ENCODE measurements at places on chromosomes 5 and 9.

DNA sequence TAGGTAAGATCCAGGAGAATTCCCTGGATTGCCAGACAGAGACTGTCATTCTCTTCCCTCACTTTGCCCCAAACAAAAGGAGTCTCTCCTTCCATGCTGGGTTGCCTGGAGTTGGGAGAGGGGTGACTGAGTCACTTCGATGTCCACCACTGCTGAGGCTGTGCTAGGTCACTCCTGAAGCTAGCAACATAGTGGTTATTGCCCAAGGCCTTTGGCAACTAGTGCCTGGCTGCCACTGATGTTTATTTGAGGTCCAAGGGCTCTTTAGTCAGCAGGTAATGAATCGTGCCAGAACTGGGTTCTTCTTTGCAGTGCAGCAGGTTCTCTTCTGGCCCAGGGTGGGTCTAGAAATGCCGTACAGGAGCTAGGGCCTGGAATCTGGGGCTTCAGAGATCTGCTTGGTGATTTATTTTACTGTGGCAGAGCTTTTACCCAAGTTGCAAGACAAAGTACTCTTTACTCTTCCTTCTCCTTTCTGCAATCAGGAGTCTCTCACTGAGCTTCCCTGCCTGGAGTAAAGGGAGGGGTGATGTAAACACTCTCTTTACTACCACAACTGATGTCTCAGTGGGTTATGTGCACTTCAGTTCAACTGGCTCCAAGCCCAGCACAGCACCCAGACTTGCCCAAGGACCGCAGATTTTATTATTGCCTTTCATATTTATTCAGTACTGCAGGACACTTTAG, 155.7 kb upstream of the SH3GL2 start:
- DNase-seq, result no peak

- no peak for DNase-seq
Measured at GRCh38 chr5:1176473-1177391, 24.7 kb upstream of the SLC6A19 start.

GRCh38 chr9:76191493-76191892, 202.7 kb downstream of the RFK start:
- DNase-seq, result no peak

GRCh38 chr5:145975361-145976066, 39.1 kb downstream of the SH3RF2 start:
- no peak for DNase-seq

DNA sequence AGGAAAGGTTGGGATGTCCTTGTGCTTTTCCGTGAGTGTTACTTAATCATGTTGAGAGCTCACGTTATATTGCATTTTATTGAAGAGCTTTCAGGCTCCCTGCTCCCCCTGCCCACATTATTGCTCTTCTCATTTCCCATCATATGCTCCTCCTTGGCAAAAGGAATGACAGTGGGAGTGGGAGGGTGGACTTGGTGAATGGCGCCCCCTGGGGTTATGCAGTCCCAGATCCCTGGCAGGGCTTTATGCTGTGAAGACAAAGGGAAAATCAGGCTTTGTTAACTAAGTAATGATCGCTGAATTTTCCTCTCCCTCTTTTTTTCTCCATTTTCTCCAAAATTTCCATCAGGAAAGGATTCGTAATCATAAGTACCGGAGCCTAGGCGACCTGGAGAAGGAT, 166.6 kb downstream of the SMARCA2 start:
- DNase-seq, result no peak

GRCh38 chr5:104298518-104298917, 735.9 kb upstream of the NUDT12 start:
- no peak for DNase-seq

- DNase-seq, result no peak
Measured at GRCh38 chr5:1557114-1557873, 33.5 kb upstream of the LPCAT1 start.

- DNase-seq, result no peak
Measured at GRCh38 chr5:139667001-139667729, 19.0 kb downstream of the CXXC5 start.

GRCh38 chr9:120541921-120542320, 38.0 kb downstream of the CDK5RAP2 start:
- DNase-seq, result no peak

DNA sequence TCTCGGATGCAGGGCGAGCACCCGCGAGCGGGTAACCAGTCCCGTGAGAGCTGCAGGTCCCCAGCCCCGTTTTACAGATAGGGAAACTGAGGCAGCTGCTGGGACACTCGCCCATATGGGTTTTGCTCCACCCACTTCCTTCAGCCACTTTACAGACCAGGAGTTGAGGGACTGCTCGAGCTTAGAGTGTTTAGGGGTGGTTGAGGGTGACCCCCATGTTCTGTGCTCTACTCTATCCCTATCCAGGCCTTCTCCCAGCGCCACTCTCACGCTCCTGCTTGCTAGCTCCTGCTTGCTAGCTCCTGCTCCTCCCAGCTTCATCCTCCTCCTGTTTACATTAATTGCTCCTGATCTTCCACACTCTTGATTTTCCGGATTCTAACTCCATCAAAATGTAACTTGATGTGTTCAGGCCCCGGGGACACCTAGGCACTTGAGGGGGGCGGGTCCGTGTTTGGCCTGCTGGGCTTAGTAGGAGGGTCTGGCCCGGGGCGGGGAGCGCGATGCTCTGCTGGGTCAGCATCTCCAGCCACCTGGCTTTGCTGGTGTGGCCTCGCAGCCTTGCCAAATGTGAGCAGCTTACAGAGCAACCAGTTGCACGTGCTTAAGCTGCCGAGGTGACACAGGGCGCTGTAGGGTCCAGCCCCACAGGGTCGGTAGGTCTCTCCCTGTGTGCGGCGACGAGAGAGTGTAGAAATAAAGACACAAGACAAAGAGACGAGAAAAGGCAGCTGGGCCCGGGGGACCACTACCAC, 1.5 kb upstream of the PTGES2 start:
- no peak for DNase-seq

DNA sequence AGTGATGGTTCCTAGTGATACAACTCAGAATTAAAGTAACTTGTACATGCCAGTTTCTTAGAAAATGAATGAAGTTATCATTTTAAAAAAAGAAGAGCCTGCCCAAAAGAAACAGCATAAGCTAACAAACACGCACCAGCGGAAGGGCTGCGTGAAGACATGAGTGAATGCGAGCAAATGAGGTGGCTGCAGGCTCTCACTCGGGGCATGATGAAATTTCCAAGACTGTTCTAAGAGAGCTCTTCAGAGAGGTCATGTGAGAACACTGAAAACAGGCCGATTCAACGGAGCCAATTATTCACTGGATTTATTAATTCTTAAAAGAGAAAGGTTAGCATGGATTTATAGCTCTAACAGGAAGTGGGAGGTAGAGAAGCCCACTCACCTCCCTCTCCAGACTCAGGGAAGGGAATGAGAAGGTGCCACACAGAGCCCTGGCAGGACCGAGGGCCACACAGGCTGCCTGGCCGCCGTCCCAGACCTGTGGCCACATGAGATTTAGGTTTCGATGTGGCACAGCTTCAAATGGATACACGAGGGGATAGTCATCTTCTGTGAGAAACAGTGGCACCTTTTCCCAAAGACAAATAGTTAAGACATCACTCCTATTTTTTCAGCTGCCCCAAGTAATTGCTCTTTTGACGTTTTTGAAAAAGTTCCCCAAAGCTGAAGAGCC, 55.5 kb downstream of the HABP4 start:
- DNase-seq, result no peak

GRCh38 chr9:83242066-83242465, 179.1 kb upstream of the RASEF start:
- DNase-seq, result no peak

GRCh38 chr9:135480940-135481310, 1.3 kb downstream of the PPP1R26 start:
- no peak for DNase-seq

DNA sequence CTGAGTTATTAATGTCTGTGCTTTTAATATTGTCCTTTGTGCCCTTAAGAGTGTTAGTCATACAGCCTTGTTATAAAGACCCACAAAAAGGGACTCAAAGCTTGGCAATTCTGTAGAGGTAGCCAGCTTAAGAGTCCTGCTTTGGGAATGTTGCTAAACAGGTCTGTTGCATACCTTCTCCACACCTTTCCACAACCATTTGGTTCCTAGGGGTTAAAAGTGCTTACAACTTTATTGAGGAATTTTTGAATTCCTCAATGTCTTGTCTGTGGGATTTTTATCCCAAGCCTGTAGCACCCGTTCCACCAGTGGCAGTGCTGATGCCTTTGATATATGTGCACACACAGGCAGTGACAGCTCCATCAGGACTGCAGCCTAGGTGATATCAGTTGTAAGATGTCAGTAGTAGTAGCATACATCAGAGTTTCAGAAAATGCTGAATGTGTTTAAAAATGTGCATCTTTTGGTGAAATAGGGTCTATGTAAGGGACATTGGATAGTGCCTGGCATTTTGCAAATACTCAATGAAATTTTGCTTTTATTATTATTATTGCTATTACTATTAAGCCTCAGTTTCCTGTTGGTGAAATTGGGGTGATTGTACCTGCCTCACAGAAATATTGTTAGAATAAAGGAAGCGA, 68.5 kb downstream of the WWC1 start:
- DNase-seq, result no peak

Measured in NCI-H1436 (cell line).